T-helper 2 cell treated with Interferon-gamma antibody and Interleukin-4, amounts not matched to agents 5 μg/mL and 100 μg/mL, for 36 hours (primary cell): ENCODE measurements at places on chromosomes 3 and 15.

DNA sequence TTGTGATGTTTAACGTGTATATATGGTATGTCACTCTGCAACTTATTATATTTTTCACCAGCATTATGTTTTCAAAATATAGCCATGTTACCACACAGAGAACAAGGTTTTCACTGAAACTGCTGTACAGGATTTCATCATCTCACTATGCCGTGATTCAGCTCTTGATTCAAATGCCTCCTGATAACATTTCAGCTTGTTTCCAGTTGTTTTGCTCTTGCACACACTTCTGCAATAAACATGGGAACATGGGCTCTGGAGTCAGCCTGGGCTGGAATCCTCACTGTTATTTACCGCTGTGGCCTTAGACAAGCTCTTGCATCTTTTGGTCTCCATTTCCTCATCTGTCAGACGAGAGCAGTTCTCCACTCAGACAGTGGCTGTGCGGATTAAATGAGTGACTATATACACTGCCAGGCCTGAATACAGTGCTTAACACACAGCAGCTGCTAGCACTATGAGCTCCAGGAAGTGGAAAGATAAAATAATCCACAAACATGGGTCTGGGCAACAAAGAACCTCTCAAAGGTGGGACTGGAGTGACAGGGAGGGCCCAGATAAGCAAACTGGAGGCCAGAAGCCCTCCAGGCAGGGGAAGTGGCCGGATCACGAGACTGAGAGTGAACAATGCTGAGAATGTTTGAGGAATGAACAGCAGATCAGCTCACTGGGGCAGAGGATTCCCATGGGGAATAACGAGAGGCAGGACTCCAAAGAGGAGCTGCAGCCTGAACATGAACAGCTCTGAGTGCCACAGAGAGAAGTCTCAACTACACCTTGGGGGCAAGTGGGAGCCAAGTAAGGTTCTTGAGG is 17.7 kb downstream of the NTRK3 start:
- H3K27me3 ChIP-seq, result peaks cover 7% of the 10 kb centered on the region
- H3K4me3 ChIP-seq, result no peak overlapping the region
- no peaks in the 10 kb centered on the region for H3K36me3 ChIP-seq
- no peaks in the 10 kb centered on the region for H3K4me1 ChIP-seq
- no peak for DNase-seq
- no peak overlapping the region for H3K27ac ChIP-seq

DNA sequence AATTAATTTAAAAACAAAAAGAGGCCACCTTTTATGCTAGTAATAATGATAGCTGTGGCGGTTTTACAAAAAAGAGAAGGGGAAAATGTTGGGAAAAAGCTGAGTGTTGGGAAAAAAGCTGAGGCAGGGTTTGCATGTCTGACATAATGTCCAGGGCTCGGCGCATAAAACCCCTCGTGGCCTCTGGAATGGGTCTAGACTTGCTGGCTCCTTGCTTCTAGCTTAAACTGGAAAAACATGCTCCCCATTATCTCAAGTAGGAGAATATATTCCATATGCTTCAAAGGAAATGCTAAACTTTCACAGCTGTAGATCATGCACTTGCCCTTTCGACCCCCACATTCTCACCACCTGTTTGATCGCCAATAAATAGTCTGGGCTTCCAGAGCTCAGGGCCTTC is 53.0 kb downstream of the CYP19A1 start:
- peaks cover 10% of the 10 kb centered on the region for H3K27me3 ChIP-seq
- peaks cover 13% of the 10 kb centered on the region for H3K4me1 ChIP-seq
- no peak overlapping the region for H3K27ac ChIP-seq
- H3K4me3 ChIP-seq, result no peak overlapping the region
- no peaks in the 10 kb centered on the region for H3K36me3 ChIP-seq

GRCh38 chr15:82878325-82878724 is 68.9 kb downstream of the WHAMM start:
- H3K4me1 ChIP-seq, result no peaks in the 10 kb centered on the region
- no peak overlapping the region for H3K4me3 ChIP-seq
- no peak for DNase-seq

DNA sequence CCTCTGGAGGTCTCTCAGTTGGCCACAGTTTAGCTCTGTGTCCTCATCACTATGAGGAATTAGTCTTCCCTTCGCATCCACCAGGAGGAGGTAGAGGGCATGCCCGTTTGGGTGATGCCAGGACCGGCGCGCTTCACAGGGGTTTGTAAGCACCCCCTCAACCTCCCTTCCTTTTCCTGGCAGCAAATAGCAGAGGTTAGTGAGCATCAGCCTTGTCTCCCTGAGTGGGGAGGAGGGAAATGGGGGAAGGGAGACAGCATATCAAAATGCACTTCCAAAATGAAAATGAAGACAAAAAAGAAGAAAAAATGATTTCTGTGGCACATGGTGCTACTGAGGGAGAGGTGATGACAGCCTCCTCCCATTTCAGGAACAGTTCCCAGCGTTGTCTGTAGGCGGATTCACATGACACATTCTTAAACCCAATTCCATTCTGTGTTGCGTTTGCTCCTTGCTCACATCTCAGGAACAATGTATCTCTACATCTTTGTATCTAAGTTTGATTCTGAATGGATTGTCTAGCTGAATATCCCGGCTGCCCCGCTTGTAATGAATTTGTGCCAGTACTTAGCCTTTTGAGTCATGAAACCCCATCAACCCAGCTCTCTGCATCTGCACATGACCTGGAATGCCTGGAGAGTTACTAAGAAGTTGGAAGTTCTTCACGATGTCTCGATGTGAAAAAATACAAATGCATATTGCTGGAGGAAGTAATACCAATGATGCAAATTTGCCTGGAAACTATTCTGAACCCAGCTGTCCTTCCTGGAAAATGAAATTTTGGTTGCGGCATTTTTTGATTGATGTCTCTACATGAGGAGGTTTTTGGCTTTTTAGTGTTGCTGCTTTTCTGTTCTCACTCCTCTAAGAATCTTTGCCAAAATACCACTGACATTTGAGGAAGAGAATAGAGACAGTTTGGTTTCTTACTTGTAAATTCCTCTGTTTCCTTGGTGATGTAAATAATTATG is 45.2 kb downstream of the TYRO3 start:
- DNase-seq, result peak; percentile 22
- H3K27ac ChIP-seq, result no peak overlapping the region

GRCh38 chr3:44987332-44987731 is 11.3 kb downstream of the EXOSC7 start:
- H3K27ac ChIP-seq, result no peak overlapping the region
- no peaks in the 10 kb centered on the region for H3K27me3 ChIP-seq
- no peak for DNase-seq
- no peak overlapping the region for H3K4me3 ChIP-seq
- H3K4me1 ChIP-seq, result peaks cover 43% of the 10 kb centered on the region
- H3K36me3 ChIP-seq, result peaks cover 26% of the 10 kb centered on the region

GRCh38 chr3:24480497-24480896 is 14.2 kb downstream of the THRB start:
- H3K4me1 ChIP-seq, result no peaks in the 10 kb centered on the region
- no peak for DNase-seq
- no peaks in the 10 kb centered on the region for H3K27me3 ChIP-seq
- H3K27ac ChIP-seq, result no peak overlapping the region
- no peaks in the 10 kb centered on the region for H3K36me3 ChIP-seq

DNA sequence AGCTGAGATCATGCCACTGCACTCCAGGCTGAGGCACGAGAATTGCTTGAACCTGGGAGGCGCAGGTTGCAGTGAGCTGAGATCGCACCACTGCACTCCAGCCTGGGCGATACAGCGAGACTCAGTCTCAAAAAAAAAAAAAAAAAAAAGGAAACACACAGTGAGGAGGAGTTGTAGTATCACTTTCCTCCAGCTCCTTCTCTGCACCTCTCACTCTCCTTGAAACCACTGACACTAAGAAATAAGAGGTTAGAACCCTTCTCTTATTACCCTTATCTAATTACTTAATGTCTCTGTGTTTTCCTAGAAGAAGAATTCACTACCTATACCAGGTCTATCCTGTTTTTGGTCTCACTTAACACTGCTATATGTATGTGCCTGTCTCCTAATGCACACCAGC is 31.7 kb downstream of the RAB27A start:
- DNase-seq, result no peak
- H3K27ac ChIP-seq, result peak overlapping the region; percentile 69
- H3K36me3 ChIP-seq, result peaks cover 41% of the 10 kb centered on the region
- no peaks in the 10 kb centered on the region for H3K27me3 ChIP-seq
- peaks cover 50% of the 10 kb centered on the region for H3K4me1 ChIP-seq

GRCh38 chr15:78018946-78019644 is 58.4 kb downstream of the TBC1D2B start:
- peak overlapping the region; percentile 84 for H3K27ac ChIP-seq
- H3K4me1 ChIP-seq, result peaks cover 27% of the 10 kb centered on the region
- H3K4me3 ChIP-seq, result peak overlapping the region; percentile 42
- H3K27me3 ChIP-seq, result no peaks in the 10 kb centered on the region

- H3K36me3 ChIP-seq, result no peaks in the 10 kb centered on the region
- H3K4me3 ChIP-seq, result peak overlapping the region; percentile 49
- H3K27me3 ChIP-seq, result no peaks in the 10 kb centered on the region
- DNase-seq, result no peak
- H3K4me1 ChIP-seq, result peaks cover 31% of the 10 kb centered on the region
Observed at GRCh38 chr3:88034491-88035275, 24.1 kb downstream of the CGGBP1 start.

GRCh38 chr3:27978440-27978839 is 256.3 kb upstream of the EOMES start:
- no peaks in the 10 kb centered on the region for H3K36me3 ChIP-seq
- H3K27me3 ChIP-seq, result no peaks in the 10 kb centered on the region
- DNase-seq, result no peak
- H3K4me1 ChIP-seq, result peaks cover 6% of the 10 kb centered on the region
- no peak overlapping the region for H3K4me3 ChIP-seq

- H3K27ac ChIP-seq, result peak within 1 kb of the TSS; percentile 62
- peaks cover 9% of the 10 kb centered on the region for H3K4me1 ChIP-seq
- no peaks in the 10 kb centered on the region for H3K36me3 ChIP-seq
- DNase-seq, result peak; percentile 29
Observed at GRCh38 chr15:82952158-82953081, at the start of gene HOMER2. Gene HOMER2, minus strand, starts transcription at chr15:82952720. Its CDS starts 185 bp downstream, at chr15:82952535.

DNA sequence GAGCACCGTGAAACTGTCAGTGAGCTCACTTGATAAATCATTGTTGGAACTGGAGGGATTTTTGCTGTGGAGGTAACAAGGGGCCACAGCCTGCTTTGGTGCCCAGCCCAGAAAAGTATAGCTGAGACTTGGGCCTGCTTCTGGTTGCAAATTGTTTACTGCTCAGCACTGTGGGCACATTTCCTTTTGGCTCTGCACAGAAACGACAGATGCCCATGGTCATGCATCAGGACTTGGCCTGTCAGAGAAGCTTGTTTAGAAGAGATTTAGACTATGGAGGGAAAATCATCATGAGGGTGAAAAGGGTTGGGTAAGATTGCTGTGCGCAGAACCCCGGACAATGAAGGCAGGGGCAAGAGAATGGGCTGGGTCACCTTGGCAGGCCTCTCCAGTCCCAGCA is 286.1 kb upstream of the CTNNB1 start:
- no peak overlapping the region for H3K4me3 ChIP-seq
- H3K27ac ChIP-seq, result no peak overlapping the region
- H3K36me3 ChIP-seq, result no peaks in the 10 kb centered on the region
- H3K27me3 ChIP-seq, result no peaks in the 10 kb centered on the region
- H3K4me1 ChIP-seq, result no peaks in the 10 kb centered on the region

GRCh38 chr3:47849699-47850563 is 47.0 kb downstream of the DHX30 start:
- H3K4me1 ChIP-seq, result no peaks in the 10 kb centered on the region
- no peak overlapping the region for H3K4me3 ChIP-seq
- no peak overlapping the region for H3K27ac ChIP-seq
- peaks cover 26% of the 10 kb centered on the region for H3K36me3 ChIP-seq
- DNase-seq, result no peak

- no peaks in the 10 kb centered on the region for H3K36me3 ChIP-seq
- no peak for DNase-seq
- H3K27me3 ChIP-seq, result no peaks in the 10 kb centered on the region
- no peak overlapping the region for H3K4me3 ChIP-seq
- H3K27ac ChIP-seq, result peak overlapping the region; percentile 24
- H3K4me1 ChIP-seq, result peaks cover 64% of the 10 kb centered on the region
Observed at GRCh38 chr15:50257924-50258323, 7.6 kb downstream of the HDC start.

DNA sequence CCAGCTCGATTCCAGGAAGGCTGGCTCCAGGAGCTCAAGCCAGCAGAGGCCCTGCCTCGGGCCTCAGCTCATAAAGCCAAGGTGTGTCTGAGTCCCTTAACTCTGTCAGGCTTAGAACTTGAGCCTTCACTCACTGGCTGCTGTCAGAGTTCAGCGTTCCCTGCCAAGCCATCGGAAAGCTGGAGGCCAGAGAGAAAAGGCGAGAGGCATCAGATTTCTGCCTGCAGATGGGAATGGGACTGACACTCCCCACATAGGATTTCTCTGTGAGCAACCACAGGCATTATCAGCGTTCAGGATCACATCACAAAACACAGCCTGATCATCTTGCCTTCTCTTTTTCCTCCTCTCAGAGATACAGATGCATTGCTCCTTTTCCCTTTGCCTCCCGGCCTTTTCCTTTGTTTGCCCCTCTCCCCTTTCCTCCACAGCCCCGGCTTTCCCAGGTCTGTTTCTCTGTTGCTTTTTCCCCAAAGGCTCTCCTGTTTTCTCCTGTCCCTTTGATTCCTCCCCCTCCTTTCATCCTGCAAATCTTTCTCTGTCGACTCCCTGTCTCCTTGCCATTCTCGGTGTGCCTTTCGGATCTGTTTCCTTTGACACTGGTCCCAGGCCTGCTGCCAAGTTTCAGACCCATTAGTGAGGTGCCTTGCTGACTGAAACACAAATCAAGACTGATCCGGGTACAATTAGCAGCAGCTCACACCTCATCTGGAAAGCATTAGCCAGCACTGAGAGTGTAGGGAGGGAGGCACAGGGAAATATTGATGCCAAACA is 44.5 kb upstream of the BOC start:
- H3K4me1 ChIP-seq, result no peaks in the 10 kb centered on the region
- H3K27ac ChIP-seq, result no peak overlapping the region
- H3K4me3 ChIP-seq, result no peak overlapping the region
- no peaks in the 10 kb centered on the region for H3K36me3 ChIP-seq

DNA sequence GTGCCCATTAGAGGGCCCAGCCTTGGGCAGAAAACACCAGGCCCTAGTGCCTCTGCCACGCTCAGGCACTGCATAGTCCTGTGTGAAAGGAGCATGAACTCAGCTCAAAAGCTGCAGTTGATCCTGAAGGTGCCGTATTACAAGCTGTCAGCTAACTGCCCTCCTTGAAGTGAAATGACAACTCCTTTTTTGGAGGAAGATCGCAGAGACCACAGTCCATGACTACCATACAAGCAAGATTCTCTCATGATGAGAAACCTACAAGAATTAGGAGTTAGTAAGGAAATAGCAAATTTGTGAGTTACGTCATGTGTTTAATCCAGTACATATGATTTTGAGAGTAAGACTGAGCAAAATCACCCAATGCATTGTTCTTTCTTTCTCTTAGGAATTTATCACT is 513.9 kb upstream of the NR2F2 start:
- no peaks in the 10 kb centered on the region for H3K4me1 ChIP-seq
- DNase-seq, result no peak
- H3K27ac ChIP-seq, result no peak overlapping the region
- peaks cover 3% of the 10 kb centered on the region for H3K27me3 ChIP-seq
- H3K36me3 ChIP-seq, result no peaks in the 10 kb centered on the region
